CD4-positive, alpha-beta T cell (primary cell): ENCODE measurements at places on chromosomes 13 and 19. TPM values are rescaled to one million over a fixed set of nuclear protein-coding genes. Genes with fewer than 3 reads are reported as not detected.

DNA sequence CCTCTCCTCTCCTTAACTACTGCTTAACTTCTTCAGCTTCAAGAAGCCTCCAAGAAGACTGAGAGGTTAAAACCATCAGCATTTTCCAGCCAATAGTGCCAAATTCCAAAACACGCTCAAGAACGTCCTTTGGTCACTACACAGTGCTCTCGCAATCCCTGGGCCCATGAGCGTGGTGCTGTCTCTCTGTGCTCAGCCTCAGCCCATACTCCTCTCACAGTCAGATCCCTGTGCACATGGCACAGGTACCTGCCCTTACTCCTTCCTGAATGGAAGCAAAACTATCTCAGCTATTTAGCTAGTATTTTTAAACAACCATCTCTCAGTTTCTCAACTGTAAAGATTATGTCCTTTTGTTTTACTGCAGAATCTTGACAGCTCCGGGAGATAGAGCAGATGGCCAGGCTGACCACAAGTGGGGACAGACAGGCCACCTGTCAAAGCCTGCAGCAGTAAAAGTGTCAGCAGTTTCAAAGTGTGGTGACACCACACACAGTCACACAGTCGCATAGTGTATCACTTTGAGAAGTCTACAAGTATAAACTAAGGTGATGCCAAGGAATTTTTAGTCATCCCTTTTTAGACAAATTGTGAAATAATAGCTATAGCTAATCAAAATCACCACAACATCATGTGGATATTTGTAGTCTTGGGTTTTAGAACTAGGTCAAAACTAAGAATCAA lies 35.7 kb downstream of the DZIP1 start:
- H3K4me1 ChIP-seq, result no peaks in the 10 kb centered on the region
- peaks cover 3% of the 10 kb centered on the region for H3K27me3 ChIP-seq
- no peak overlapping the region for H3K27ac ChIP-seq

DNA sequence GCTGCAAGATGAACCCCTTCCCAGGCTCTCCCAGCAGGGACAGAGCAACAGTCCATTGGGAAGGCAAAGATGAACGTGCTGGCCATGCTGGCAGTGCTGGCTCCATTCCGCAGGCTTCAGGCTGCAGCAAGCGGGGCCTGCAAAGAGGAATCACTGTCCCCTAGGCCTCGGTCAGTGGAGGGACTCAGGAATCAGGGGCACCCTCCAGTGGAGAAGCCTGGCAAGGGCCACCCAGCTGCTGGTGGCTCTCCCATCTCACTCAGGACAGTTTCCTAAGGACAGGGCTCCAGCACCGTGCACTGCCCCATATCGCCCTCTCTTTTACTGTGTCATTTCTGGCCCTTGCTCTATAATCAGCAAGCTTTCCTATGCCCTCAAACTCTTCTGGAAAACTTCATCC lies 498.6 kb downstream of the EFNB2 start:
- no peaks in the 10 kb centered on the region for H3K36me3 ChIP-seq
- H3K27me3 ChIP-seq, result no peaks in the 10 kb centered on the region
- H3K4me3 ChIP-seq, result no peak overlapping the region
- no peak overlapping the region for H3K27ac ChIP-seq

DNA sequence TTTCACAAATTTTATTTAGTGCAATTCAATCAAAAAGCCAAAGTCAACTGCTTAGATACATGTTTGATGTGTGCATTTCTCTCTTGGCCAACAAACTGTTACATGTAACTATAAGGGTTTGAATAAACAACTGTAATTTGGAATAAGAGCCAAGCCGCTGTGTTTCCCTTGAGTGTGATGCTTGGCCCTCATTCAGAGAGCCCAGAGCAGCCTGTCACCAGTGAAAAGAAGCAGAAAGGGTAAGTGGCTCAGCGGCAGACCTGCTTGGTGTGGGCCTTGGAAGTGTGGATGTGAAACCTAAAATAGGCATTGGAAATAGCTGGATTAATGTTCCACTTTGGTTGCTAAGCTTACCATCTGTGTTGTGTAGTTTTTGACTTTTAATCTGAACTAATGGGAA lies 924.6 kb downstream of the OLFM4 start:
- H3K27me3 ChIP-seq, result no peaks in the 10 kb centered on the region
- H3K4me3 ChIP-seq, result no peak overlapping the region
- H3K4me1 ChIP-seq, result no peaks in the 10 kb centered on the region
- H3K36me3 ChIP-seq, result no peaks in the 10 kb centered on the region
- no peak for DNase-seq
- no peak overlapping the region for H3K27ac ChIP-seq

- H3K36me3 ChIP-seq, result no peaks in the 10 kb centered on the region
- no peaks in the 10 kb centered on the region for H3K4me1 ChIP-seq
- H3K4me3 ChIP-seq, result no peak overlapping the region
- DNase-seq, result no peak
Measured at GRCh38 chr13:112354330-112355273, 21.6 kb upstream of the SPACA7 start.

The OR10H5 gene
- not detected for total RNA-seq
